ENCODE measurements at places on chromosomes 12 and 14.

- no peak for DNase-seq
- no peaks in the 10 kb centered on the region for H3K36me3 ChIP-seq
- H3K4me1 ChIP-seq: peaks cover 9% of the 10 kb centered on the region
- H3K4me3 ChIP-seq: no peak overlapping the region
These were observed 21.3 kb downstream of the CLEC2A start for GRCh38 chr12:9910716-9911421.

GRCh38 chr14:61458766-61459165 lies 137.4 kb downstream of the PRKCH start:
- no peak overlapping the region for H3K4me3 ChIP-seq
- peaks cover 50% of the 10 kb centered on the region for H3K4me1 ChIP-seq
- H3K36me3 ChIP-seq: peaks cover 27% of the 10 kb centered on the region
- no peaks in the 10 kb centered on the region for H3K27me3 ChIP-seq

GRCh38 chr12:79555028-79555925 lies 135.5 kb downstream of the PAWR start:
- peaks cover 3% of the 10 kb centered on the region for H3K4me1 ChIP-seq
- H3K27me3 ChIP-seq: peaks cover 7% of the 10 kb centered on the region
- no peak overlapping the region for H3K27ac ChIP-seq
- no peak overlapping the region for H3K4me3 ChIP-seq
- H3K36me3 ChIP-seq: no peaks in the 10 kb centered on the region

GRCh38 chr12:131671871-131672270 lies 39.0 kb upstream of the SFSWAP start:
- H3K36me3 ChIP-seq: peaks cover 4% of the 10 kb centered on the region
- peaks cover 24% of the 10 kb centered on the region for H3K27me3 ChIP-seq
- no peak overlapping the region for H3K4me3 ChIP-seq
- H3K27ac ChIP-seq: no peak overlapping the region
- no peaks in the 10 kb centered on the region for H3K4me1 ChIP-seq

DNA sequence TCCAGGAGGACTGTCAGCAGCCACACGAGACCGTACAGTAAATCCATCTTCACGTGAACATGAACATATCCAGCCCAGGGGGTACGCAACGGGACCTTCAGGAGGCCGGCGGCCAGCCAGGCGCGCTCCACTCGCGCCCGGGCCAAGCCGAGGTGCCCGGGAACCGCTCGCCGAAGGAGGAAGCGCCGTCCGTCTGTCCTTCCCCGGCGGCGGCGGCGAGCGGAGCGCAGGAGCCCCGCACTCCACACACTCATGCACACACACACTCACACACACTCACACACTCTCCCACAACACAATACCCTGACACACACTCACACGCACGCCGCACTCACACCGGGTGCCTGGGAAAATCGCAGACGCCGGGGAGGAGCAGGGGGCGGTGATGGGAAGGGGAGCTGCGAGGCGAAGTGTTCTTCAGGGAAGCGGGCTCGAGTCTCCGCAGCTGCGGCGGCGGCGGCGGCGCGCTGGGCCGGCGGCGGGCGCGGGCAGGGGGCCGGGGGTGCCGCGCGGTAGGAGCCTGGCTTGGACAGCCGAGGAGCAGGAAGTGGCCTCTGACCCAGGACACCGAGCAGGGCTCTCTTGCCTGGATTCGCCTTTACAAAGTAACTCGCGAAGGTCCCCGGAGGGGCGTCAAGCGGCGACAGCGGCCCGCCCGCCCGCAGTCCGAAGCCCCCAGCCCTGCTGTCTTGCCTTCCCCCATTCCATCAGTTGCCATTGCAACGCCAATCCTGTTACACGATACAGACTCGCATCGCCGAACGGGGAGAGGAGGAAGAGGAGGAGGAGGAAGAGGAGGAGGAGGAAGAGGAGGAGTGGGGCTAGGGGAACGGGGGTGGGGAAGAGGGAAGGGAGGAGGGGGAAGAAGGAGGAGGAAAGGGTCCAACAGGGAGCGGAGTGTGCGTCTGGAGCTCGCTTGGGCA lies 601 bp downstream of the MDGA2 start:
- peaks cover 38% of the 10 kb centered on the region for H3K27me3 ChIP-seq
- no peaks in the 10 kb centered on the region for H3K4me1 ChIP-seq
- no peak overlapping the region for H3K4me3 ChIP-seq
- H3K36me3 ChIP-seq: no peaks in the 10 kb centered on the region

- H3K27me3 ChIP-seq: no peaks in the 10 kb centered on the region
- no peak overlapping the region for H3K27ac ChIP-seq
- H3K36me3 ChIP-seq: no peaks in the 10 kb centered on the region
- no peak overlapping the region for H3K4me3 ChIP-seq
These were observed 27.2 kb downstream of the PROX2 start for GRCh38 chr14:74848768-74849167.
